ENCODE measurements at places on chromosomes 16 and 17.

DNA sequence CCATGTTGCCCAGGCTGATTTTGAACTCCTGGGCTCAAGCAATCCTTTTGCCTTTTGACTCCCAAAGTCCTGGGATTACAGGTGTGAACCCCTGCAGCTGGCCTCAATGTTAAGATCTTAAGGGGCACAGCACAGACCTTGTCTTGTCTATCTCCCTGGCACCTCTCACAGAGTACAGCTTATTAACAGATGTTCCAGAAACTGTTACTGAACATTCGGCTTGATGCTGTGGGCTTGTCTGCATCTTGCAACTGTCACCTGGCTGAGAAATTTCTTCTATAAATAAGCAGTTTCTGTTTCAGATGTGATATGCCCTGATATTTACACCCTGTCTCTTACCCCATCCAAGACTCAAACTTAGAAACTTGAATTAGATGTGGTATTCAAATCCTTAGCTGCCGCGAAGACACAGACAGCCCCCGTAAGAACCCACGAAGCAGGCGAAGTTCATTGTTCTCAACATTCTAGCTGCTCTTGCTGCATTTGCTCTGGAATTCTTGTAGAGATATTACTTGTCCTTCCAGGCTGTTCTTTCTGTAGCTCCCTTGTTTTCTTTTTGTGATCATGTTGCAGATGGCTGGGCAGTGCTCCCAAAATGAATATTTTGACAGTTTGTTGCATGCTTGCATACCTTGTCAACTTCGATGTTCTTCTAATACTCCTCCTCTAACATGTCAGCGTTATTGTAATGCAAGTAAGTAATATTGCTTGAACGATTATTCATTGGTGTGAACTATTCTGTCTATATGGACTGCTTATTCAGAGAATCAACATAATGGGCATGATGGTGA lies at the start of gene TNFRSF17:
Gene TNFRSF17 (plus strand): TSS at position 450 of the 791 bp plus-strand sequence. CDS start 115 bp downstream, at position 565.
- DNase-seq, result no peak

GRCh38 chr16:75390926-75391653 lies 42.2 kb downstream of the CFDP1 start:
- no peak for DNase-seq

GRCh38 chr16:3968551-3968950 lies 88.0 kb upstream of the CREBBP start:
- DNase-seq, result no peak

DNA sequence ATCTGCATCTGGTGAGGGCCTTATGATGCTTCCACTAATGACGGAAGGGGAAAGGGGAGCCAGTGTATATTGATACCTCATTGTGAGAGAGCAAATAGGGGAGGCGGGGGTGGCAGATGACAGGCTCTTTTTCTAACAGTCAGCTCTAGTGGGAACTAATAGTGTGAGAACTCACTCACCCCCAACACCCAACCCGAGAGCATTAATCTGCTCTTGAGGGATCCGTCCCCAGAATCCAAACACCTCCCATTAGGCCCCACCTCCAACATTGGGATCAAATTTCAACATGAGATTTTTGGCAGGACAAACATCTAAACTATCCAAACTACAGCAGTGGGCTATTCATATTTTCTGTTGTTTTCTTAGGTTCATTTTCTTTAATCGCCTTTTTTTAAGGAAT lies 54.4 kb downstream of the BPTF start:
- DNase-seq, result no peak

- no peak for DNase-seq
These were observed 72.9 kb upstream of the SMIM36 start for GRCh38 chr17:55584055-55584685.

- no peak for DNase-seq
These were observed 7.4 kb upstream of the DHX40 start for GRCh38 chr17:59558039-59558438.

DNA sequence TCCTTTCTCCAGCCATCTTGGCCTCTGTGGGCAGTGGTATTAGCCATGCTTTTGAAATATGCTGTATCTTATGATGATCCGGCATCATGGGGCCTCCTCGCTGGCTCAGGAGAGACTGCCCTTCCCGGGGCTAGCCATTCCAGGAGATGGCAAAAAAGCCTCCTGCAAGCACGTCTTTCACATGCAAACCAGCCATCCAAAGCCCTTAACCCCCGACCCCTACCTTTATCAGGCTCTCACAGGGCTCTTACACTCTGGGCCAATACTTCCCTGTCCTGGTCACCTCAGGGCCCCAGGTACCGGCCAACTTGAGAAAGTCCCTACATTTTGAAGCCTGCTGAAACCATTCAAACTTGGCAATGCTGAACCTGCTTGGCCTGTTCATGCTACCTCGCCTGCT lies 36.4 kb downstream of the MYH13 start:
- DNase-seq, result no peak

- no peak for DNase-seq
These were observed at the start of gene UNC13D for GRCh38 chr17:75843577-75844529. TSS of gene UNC13D (minus strand) at chr17:75844404. CDS start at chr17:75844337, 67 bp downstream.

GRCh38 chr17:49588312-49588711 lies 12.6 kb downstream of the NXPH3 start:
- no peak for DNase-seq

GRCh38 chr17:60127068-60128064 lies 22.4 kb upstream of the CA4 start:
- no peak for DNase-seq

- DNase-seq, result no peak
These were observed 21.5 kb downstream of the IRX5 start for GRCh38 chr16:54952195-54952594.

DNA sequence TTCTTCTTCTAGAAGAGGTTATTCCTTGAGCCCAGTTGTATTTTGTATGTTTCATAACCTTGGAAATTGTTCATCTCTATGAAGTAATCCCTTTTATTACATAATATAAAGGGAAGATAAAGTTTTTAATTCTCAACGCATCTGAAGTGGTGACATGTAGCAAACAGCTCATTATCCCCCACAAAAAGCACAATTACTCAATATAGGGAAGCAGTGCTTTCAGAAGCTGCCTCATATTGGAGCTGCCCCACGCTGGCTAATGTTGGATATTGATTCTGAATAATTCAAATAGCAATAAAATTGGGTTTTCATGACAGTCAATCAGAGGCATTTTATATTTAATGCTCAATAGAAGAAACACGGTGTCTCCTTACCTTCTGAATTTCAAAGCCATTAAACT lies 604.3 kb upstream of the RBFOX1 start:
- DNase-seq, result no peak

GRCh38 chr17:71192039-71192555 lies 928.7 kb upstream of the SOX9 start:
- DNase-seq, result no peak

GRCh38 chr17:68302066-68302564 lies 10.8 kb downstream of the ARSG start:
- peak; percentile 65 for DNase-seq

DNA sequence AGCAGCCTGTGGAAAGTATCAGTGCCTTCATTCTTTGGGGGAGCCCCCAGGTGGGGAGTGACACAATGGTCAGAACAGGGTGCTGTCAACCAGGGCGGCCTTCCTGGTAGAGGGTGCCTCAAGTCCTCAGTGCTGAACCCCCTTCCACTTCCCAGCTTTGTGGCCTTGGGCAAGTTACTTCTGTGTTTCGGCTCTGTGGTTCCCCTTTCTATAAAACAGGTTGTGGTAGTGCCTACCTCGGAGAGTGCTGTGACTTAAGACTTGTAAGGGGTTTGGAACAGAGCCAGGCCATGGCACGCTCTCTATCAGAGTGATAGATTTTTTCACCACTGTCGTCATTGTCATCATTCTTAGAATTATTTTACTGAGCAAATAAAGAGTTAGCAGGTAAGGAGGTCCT lies 141.1 kb downstream of the CCDC182 start:
- DNase-seq, result no peak

Data from NCI-H1092 treated with DMSO at 0.1 percent for 48 hours (cell line).